ENCODE measurements at places on chromosomes 11 and 22.

GRCh38 chr11:12088047-12088481, 22.3 kb upstream of the MICAL2 start:
- no peak for DNase-seq

GRCh38 chr11:119421941-119422808, 797 bp downstream of the THY1 start:
- DNase-seq, result peak; percentile 39

- DNase-seq, result no peak
These were observed 46.3 kb downstream of the LDLRAD3 start for GRCh38 chr11:35990170-35990569.

DNA sequence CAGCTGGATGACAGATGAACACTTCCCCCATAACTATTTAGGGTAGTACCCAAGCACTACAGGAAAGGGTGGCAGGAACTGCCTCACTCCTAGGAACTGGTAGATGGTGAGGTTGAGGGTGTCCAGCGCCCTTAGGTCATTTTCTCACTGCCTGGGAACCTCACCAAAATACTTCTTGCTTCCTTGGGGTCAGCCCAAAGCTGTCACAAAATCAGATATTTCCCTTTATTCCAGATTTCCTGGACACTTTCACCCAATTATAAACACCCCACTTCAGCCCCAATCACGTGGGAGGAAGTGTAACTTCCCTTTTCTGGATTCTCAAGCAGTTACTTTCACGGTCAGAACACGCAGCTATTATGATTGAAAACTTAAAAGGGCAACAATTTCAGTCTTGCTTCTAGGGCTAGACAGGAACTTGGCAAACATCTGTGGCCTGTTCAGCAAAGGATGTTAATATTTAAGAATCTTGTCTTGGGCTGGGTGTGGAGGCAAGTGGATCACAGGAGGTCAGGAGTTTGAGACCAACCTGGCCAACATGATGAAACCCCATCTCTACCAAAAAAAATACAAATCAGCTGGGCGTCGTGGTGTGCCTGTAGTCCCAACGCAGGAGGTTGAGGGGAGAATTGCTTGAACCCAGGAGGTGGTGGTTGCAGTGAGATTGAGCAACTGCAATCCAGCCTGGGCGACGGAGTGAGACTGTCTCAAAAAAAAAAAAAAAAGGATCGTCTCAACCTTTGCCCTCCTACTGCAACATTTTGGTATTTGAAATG, 4.0 kb downstream of the FTH1 start:
- DNase-seq, result no peak

- DNase-seq, result peak; percentile 58
These were observed 2.5 kb upstream of the SUSD2 start for GRCh38 chr22:24178502-24179440.

DNA sequence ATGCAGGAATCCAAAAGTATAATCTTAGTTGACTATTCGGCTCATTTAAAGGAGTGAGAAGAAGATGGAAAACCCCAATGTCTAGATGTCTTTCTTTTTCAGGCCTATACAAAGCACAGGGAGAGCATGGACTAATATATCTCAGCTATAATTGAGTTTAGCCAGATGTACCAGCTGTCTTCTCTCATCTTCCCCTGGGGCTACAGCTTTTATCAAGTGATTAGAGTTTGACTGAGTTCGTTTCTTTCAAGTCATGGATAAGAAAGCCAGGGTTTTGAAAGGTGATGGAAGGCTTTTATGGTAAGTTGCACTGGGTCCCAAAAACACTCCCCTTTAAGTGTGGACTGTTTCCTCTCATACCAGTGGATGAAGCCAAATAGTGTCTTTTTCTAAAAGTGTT, 1172.8 kb upstream of the TENM4 start:
- DNase-seq, result no peak

GRCh38 chr11:104602643-104603042, 295.6 kb downstream of the CASP12 start:
- DNase-seq, result no peak

DNA sequence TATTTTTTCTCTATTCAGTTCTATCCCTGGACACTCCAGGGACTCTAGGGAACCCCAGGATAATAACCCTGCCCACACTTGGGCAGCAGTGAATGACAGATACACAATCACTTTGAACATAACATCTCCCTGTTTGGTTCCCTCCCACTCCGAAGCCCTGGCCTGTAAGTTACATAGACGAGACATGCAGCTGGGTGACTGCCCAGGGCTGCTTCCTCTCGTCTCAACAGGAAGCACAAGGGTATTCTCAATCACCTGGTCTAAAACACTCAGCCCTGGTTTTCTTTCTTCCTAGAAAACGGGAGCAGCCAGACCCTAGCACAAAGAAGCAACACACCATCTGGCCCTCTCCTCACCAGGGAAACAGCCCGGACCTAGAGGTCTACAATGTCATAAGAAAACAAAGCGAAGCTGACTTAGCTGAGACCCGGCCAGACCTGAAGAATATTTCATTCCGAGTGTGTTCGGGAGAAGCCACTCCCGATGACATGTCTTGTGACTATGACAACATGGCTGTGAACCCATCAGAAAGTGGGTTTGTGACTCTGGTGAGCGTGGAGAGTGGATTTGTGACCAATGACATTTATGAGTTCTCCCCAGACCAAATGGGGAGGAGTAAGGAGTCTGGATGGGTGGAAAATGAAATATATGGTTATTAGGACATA, 19.4 kb downstream of the LAYN start:
- DNase-seq, result no peak

- no peak for DNase-seq
These were observed 178.4 kb upstream of the MTNR1B start for GRCh38 chr11:92790926-92791616.

GRCh38 chr11:1481861-1482441, 4.6 kb downstream of the MOB2 start:
- DNase-seq, result no peak

DNA sequence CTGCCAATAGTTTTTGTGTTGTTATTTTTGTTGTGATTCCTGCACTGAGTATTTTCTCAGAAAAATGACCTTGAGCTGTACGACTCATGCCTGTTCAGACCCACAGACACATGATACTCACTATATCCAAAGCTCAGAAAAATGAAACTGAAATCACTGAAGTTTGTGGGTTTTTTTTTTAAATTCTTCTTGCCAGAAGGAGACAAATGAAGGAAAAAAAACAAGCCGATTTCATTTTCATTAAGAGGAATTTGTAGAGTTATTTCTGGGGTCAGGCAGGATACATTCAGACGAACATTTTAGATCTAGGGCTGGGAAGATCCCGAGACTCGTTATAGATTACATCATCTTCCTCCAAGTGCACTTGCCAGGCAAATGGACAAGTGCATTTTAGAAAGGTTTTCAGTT, 60.4 kb downstream of the BMAL1 start:
- DNase-seq, result no peak

- DNase-seq, result peak; percentile 80
These were observed 13.3 kb upstream of the CYP2R1 start for GRCh38 chr11:14905104-14906033.

DNA sequence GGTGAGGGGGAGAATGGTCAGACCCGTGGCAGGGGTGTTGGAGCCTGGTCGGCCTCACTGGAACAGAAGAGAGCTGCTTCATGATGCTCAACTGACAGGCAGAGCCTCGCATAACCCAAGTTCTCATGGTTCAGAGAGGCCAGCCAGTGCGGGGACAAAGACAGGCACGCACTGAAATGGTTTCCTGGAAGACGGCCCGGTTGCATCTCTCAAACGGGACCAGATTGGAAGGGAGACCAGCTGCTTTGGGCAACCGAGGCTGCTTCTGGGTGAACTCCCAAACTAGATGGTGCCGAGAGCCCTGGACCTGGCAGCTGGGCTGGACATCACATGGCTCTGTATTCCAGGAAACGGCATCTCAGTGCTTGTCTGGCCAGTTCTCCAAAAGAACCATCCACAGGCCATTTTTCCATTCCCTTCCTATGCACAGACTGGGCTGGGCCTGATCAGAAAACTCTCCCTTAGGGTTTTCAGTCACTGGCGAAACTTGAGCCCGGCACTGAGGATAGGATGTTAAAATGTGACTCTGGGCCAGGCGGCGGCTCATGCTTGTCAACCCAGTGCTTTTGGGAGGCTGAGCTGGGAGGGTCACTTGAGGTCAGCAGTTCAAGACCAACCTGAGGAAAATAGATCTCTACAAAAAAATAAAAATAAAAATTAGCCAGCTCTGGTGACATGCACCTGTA, 80.1 kb upstream of the PRODH start:
- DNase-seq, result no peak

GRCh38 chr11:61860054-61860903, 31.1 kb downstream of the FADS3 start:
- no peak for DNase-seq

DNA sequence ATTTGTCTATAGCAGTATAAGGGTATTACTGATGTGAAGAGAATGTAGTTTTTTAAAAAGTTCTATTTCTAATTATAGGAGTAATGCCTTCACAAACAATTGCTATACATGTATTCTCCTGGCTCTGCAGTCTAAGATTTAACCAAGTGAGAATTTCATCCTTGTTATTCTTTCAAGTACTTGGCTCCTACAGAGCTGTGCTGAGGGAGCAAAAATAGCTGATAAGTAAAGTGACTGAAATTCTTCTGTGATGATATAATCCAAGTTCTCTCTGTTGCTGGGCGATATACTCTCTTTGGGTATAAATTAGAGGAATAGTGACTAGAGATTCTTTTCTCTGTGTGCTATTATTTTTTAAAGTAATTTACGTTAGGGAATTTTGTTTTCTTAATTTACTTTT, 68.0 kb downstream of the PGR start:
- no peak for DNase-seq

DNA sequence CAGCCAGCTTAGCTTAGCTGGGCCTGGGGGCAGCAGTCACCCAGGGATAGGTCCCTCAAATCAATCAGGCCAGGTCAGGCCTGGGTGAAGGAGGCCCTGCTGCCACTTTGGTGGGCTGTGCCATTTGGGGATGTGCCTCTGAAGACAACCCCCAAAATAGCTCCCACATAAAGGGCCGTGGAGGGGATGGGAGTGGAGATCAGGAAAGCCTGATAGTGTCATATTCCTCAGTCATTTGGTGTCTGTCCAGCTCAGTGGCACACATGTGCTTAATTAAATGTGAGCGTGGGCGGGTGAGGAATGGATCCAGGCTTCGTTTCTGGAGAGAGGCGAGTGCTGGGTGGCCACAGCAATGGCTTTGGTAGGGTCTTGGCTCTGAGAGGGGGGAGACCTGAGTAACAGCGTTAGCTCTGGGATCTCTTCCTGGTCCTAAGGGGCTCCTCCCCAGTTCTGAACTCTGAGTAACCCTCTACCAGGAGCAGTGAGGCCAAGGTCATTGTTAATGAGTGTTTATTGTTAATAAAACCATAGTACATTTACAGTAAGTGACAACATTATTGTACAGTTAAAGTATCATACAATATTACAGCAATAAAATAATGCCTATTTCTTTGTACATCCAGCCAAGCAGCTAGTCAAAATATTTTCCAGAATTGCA, 45.2 kb downstream of the NAT10 start:
- no peak for DNase-seq

- no peak for DNase-seq
These were observed 1.5 kb downstream of the ASPHD2 start for GRCh38 chr22:26430600-26430999.

- peak; percentile 69 for DNase-seq
These were observed 76.0 kb downstream of the TRIM29 start for GRCh38 chr11:120061761-120062560.

DNA sequence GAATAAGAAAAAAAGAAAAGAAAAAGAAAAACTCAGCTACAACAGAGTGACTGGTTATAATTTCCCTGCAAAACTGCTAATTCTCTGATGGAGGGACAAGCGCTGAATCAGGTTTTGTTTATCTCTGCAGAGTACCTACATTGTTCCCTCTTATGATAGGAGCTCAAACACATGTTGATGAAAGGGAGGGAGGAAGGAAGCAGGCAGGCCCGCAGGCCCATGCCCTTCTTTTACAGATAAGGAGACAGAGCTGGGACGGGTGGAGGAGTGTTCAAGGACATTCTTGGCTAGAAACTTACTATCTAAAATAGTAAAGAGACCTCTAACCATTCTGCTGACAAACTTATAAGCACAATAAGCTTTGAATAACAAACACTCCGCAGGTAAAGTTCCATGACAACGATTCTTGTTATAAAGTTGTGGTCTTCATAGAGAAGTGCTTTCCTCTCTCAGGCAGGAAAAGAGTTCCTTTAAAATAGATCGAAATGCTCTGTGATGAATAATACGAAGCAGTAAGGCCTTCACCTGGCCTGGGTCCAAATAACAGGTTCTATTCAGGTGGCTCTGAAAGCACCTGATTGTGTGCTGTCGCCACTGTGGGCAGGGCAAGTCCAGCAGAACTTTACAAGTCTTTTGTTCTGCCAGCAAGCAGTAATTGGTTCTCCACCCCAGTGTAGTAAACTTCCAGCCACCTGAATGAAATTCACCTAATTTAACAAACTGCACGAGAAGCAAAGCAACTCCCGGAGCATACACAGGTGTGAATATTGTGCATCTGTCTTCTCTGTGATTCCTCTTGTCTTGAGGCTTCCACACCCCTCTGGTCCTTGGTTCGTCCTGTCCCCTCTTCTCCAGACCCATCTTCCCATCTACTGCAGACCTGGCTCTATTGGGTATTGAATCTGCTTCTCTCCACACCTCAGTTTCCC, 15.3 kb upstream of the MICAL2 start:
- no peak for DNase-seq

GRCh38 chr22:39997939-39998726, 3.4 kb downstream of the FAM83F start:
- DNase-seq, result peak; percentile 78

GRCh38 chr11:125167292-125167953, 2.9 kb downstream of the PKNOX2 start:
- DNase-seq, result peak; percentile 53

GRCh38 chr22:26979294-26979693, 321.9 kb downstream of the MIAT start:
- DNase-seq, result peak; percentile 69

DNA sequence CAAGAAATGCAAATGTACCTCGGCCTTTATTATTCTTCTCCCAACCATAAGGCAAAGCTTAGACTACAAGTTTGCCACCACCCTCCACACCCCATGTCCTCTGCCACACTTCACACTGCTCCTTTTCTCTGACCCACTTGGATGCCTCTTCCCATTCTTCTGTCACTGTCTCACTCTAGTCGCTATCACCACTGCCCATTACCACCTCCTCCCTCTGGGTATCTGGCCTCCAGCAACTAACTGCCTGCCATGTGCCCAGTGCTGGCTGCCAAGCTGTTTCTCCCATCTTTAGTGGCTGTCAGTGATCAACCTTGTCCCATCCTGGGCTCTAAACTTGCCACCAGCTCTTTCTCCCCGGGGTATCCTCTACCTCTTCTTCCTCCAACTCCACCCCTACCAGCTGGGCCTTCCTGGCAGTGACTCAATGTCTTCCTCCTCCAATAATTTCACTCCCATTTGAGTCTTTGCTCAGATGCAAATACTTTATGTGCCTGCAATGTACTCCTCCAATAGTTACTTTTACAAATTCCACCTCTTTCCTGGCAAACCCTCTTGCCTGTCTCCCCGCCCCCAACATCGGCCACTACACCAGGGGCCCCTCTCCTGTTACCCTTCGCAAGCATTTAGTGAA, 20.1 kb upstream of the KDM2A start:
- no peak for DNase-seq

- no peak for DNase-seq
These were observed 58.4 kb downstream of the RTL6 start for GRCh38 chr22:44439356-44440223.

- no peak for DNase-seq
These were observed 54.2 kb downstream of the LGR4 start for GRCh38 chr11:27418356-27418755.

All from iPS-NIHi11 (cell line).